A549 treated with CpdA at 1 μM for 4 hours (cell line): ENCODE measurements at places on chromosomes 1 and 21. TPM values are rescaled to one million over a fixed set of nuclear protein-coding genes. Genes with fewer than 3 reads are reported as not detected.

Gene LRRN2
- 13.7 to 20.6 TPM (median 15.7 TPM) in 5 replicates for total RNA-seq

Gene KRTAP19-3
- not detected in 5 replicates for total RNA-seq

Gene LRRC71
- total RNA-seq: 0.15 to 0.24 TPM (median 0.17 TPM) in 4 of 5 replicates, not detected in the other

Gene PM20D1
- total RNA-seq: not detected in 5 replicates

Gene NEXN
- total RNA-seq: 4.0 to 9.3 TPM (median 4.9 TPM) in 5 replicates

Gene CRNN
- not detected in 5 replicates for total RNA-seq

Gene SAMD13
- total RNA-seq: 0.18 to 0.61 TPM (median 0.37 TPM) in 5 replicates
